Cerebellum (tissue), 4 donors: ENCODE measurements at places on chromosomes 2 and 18. TPM values are rescaled to one million over a fixed set of nuclear protein-coding genes. Genes with fewer than 3 reads are reported as not detected.

- no peak for DNase-seq
Observed at GRCh38 chr2:199734011-199734410, 117.0 kb downstream of the FTCDNL1 start.

The ICOS gene
- total RNA-seq: not detected

The FOSL2 gene
- 5.8 TPM for total RNA-seq

- DNase-seq: no peak
Observed at GRCh38 chr2:186308347-186308746, 177.7 kb upstream of the ZC3H15 start.

- no peak for DNase-seq
Observed at GRCh38 chr2:19664646-19665045, 237.1 kb downstream of the TTC32 start.

- no peak for DNase-seq
Observed at GRCh38 chr2:149047118-149047517, 8.6 kb downstream of the LYPD6B start.

The TMEM182 gene
- 5.8 TPM for total RNA-seq

DNA sequence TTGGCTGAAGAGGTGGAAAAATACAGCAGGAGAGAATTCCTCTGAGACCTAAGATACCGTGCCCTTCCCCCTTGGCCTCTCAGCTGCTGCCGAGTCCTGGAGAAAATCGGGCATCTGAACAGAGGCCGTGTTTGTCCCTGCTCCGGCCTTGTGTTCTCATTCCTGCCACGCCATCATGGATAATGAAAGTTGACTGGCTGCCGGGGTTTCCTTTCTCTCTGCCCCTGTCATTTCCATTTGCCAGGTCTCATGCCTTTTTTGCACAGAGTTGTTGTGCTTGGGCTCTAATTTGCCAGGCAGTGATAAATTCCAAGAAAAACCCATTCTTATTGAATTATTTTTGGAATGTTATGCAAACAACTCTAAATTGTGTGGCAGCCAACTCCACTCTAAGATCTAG, 496.9 kb upstream of the TNP1 start:
- peak; percentile 10 for DNase-seq

GRCh38 chr2:173282795-173283545, 71.7 kb upstream of the CDCA7 start:
- DNase-seq: no peak

The TXNL1 gene
- 40.5 TPM for total RNA-seq

DNA sequence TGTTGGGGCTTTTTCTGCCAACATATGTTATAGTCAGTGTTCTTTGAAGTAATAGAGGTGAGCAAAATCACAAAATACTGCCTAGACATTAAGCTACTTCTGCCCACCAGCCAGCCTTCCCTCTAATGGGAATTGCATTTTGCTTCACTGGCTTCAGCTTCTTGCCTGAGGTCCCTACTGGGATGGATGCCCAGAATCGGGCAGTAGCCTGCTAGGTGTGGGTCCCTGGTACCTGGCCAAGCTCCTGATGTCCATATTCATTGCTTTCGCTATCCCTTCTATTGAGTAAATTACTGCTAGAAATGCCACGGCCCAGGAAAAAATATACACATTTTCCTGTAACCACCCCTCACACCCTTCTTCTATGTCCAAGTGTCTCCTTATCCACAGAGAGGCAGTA, 27.0 kb downstream of the CRYGD start:
- no peak for DNase-seq

The NEUROD1 gene
- total RNA-seq: 69.3 TPM

- DNase-seq: no peak
Observed at GRCh38 chr2:134319596-134320254, 65.9 kb downstream of the MGAT5 start.

- DNase-seq: peak; percentile 8
Observed at GRCh38 chr2:5749347-5749746, 57.2 kb downstream of the SOX11 start.
